CD8-positive, alpha-beta T cell (primary cell): ENCODE measurements at places on chromosomes 3 and 15.
A peak's percentile ranks its signal among the peaks of the same experiment; 100 is the strongest.

DNA sequence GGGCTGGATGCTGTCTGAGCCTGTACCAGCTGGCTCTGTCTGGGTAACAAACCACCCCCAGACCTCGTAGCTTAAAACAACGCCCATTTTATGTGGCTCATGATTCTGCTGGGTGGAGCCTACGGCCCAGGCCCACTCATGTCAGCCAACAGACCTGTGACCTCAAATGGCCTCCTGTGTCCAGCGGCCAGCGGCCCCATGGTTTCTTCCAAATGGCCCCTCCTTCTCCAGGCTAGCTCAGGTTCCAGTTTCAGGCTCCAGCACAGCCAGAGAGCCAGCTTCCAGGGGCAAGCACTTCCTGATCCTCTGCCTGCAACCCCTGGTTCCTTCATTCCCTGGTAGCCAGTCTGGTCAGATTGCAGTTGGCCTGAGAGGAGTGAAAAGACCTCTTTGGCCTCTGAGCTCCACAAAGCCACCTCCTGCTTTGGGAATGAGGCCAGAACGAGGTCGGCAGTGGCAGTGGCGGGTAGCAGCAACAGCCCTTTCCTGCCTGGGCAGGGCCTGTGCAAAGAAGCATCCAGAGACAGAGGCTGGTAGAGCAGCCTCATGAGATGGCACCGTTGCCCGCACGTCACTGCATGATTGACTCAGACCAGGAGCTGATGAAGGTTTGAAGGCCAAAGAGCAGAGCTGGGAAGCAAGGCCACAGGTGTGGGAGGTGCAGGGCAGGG is 21.0 kb upstream of the PLXNA1 start:
- DNase-seq = no peak

GRCh38 chr3:6097556-6097955 is 763.4 kb upstream of the GRM7 start:
- DNase-seq = no peak

DNA sequence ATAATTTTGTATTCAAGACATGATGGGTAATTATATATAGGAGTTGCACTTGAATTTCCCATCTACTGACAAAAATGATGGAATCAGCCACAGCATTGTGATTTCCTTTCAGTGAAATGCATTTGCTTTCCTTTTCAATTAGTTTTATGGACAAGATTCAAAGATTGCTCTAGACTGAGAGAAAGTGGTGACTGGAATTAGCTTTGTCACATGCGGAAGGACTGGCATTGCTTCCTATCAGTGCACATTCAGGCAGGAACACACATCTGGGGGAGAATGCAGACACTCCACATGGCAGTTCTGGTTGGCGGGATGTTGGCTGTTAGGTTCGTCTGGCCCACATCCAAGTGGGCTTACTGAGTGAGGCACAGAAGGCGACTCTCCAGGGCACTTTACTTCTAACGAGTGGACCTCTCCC is 399.3 kb upstream of the RGMA start:
- DNase-seq = no peak

GRCh38 chr3:74479915-74480314 is 134.5 kb downstream of the CNTN3 start:
- DNase-seq = no peak

DNA sequence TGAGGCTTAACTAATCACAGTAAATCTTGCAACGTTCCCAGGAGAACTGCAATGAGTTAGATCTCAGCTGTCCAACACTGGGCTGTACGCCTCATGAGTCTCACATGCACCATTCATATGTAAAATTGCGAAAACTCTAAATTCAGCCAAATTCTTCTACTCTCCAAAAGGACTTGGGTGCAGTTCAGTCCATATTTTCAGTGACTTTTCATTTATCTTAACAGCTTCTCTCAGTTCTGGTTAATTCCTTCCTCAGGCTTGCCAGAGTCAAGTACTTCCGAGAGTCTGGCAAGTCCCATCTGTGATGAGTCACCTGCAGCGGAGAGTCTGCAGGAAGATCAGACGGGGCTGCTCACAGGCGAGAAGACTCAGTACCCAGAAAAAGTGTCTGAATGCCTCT is 11.5 kb downstream of the CCDC80 start:
- DNase-seq = no peak

DNA sequence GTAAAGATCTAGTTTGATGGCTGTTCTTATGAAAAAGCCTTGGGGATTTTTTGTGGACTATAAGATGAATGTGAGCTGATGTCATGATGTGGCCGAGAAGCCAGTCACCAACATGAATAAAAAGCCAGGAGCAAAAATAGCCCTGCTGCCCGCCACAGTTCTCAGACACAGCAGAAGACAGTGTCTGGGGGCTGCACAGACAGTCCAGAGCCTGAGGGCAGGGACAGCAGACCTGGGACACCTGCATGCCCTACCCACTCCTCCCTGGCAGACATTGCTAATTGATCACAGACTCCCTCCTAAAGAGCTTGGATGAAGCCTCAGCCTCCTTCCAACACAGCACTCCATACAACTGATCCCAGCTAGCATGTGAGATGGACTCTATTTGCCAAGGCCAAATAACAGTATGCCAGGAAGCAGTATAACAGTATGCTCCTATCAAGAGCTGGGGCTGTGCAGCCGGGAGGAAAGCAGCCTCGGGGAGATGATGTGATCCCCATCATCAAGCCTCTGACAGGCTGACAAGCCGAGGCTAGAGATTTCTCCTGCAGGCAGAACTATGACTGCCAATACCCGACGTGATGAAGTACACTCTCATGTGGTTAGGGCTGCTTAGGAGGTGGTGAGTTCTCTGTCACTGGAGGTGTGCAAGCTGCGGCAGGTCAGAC is 105.4 kb upstream of the RPL32 start:
- DNase-seq = no peak

DNA sequence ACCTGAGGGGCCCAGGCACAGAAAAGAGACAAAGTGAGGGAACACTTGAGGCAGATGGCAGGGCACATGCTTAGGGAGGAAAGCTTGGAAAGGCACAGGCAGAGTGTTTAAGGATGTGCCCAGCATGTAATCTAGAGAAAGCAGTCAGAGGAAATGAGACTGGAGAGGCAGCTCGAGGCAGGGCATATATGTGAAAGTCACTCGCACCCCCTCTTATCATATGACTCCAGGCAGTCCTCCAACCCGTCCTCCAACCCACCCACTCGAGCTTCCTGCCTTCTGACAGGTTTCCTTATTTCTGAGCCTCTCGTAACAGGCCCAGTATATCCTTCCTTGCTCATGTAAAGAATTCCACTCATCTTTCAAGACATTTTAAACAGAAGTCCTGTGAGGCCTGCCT is 294.0 kb downstream of the SOX2 start:
- DNase-seq = no peak

DNA sequence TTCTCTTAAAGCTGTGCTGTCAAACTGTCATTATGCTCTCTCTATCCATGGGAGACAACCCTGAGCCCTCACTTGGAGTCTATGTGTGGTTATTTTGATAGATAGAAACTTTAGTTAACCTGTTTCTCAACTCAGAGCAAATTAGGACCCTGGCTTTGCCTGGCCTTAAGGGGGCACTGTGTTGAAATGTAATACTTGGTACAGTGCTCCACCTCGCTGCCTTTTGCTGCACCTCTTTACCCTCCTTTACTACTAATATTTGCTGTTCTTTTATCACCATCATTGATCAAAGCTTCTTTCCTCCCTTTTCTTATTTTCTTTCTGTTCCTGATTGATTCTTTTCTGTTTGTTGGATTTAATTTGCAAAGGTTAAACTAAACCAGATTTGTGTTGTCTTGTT is 34.3 kb downstream of the STT3B start:
- DNase-seq = peak; percentile 38

- no peak for DNase-seq
Measured at GRCh38 chr15:43901495-43901894, 74.7 kb downstream of the WDR76 start.

- no peak for DNase-seq
Measured at GRCh38 chr3:22451501-22451900, 700.5 kb upstream of the ZNF385D start.

DNA sequence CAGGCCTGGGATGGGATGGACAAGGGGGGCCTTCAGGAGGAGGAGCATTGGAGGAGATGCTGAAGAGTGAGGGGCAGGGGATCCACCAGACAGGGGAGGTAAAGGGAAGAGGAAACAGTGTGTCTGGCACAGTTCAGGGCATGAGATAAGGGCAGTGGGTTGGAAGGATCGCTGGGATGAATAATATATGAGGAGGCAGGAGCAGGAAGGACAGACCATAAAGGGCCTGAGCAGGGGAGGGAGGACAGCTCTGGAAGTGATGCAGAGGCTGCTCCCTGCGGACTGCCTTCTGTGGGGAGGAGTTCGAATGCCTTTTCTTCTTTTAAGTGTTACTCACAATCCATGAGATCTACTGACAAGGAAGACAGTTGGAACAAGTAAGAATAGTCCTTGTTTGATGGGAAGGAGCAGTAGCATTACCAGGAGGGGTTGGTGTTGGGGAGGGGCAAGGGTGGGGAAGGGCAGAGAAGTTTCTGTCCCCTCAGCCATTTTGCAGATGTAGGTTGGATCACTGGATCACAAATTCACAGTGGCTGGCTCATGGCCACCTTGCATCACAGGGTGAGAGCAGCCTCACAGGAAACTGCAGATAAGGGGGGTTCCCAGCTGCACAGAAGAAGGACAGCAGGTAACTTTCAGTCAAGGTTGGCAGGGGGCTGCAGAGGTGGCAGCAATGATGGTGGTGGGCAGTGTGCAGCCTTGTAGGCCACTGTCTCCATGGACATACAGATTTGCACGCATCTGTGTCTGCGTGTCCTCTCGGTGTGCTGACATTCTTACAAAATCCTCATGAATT is 91.9 kb upstream of the SNRPN start:
- DNase-seq = no peak

DNA sequence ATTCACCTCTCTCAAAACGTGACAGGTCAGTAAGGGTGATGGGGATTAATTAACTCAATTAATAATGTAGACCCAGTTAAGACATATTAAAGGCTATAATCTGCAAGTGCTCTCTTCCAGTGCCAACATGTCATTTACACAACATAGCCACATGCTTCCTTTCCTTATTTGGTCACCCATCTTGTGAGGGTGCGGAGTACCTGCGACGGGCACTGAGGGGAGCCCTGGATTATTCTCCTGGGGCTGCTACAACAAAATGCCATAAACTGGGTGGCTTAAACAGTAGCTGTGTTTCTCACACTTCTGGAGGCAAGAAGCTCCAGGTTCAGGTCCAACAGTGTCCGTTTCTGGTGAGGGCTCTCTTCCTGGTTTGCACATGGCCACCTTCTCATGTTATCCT is 157.4 kb upstream of the LRTM1 start:
- no peak for DNase-seq

DNA sequence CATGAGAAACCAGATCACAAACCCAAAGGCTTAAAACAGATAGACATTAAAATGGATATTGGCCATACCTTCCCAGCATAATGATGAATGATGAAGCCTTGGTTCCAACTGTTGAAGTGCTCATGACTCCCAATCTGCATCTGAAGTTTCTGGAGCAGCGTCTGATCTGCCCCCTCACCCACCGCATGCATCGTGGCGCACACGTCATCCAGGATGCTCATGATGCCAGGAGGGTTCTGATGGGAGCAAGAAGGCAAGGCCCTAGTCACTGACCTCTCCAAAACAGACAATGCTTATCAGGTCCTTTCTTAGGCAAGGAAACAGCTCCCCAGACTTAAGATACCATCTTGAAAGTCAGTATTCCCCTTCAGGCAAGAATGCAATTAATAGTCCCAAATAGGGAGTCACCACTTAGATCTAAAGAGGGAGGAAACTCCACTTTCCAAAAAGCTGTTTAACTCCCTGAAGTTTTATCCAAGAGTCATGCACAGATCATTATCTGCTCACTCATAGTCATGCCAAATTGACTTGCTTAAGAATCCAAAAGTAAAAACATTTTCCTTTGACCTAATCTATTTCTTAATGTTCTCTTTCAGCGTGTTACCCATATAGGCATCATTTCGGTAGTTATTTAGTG is 2.1 kb downstream of the LDHAL6B start:
- no peak for DNase-seq

DNA sequence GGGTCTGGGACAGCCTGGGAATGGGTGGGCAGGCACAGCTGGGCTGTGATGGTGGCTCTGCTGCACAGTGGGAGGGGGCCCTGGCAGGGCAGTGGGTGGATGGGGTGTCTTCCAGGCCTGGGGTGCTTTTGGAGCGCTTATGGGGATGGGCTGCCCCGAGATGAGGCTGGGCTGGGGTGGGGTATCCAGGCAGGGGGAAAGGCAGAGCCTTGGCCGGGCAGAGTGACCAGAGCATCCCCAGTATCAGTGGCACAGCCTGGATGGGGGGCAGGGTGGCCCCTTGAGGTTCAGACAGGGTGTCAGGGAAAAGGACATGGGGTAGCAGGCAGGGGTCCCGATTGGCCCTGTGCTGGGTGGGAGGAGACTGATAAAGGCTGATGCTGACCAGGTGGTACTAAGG is 26.6 kb downstream of the HDAC11 start:
- no peak for DNase-seq

DNA sequence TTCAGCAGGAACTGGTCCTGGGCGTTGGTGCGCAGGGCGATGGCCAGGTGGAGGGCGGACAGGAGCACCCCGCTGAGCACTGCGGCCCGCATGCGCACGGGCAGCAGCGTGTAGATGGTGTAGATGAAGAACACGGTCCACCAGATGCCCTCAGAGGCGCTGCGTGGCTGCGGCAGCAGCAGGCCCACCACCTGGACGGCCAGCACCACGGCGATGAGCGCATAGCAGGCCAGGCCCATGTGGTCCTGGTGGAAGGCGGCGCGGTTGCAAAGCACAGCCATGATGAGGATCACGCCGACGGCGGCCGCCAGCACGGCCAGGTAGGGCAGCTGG is 1.5 kb downstream of the ADCY5 start:
- no peak for DNase-seq

- no peak for DNase-seq
Measured at GRCh38 chr3:192215-192929, 4.2 kb upstream of the CHL1 start.

DNA sequence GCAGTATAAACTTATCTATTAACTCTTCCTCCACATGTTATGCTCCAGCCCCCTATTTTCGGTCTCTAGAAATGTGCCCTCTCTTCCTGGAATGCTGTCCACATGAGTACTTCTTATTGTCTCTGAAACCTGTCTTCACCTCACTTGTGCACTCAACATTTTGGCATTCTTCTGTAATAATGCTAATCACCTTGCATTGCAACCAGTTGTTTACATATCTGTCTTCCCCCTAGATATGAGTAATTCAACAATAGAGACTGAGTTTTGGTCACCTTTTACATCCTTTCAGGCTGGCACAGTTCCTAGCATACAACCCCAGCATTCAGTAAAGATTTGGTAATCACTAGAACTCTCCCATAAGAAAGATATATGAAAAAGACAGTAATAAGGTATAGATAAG is 17.2 kb downstream of the CCDC80 start:
- no peak for DNase-seq

- DNase-seq = no peak
Measured at GRCh38 chr15:50135031-50135551, 16.1 kb upstream of the ATP8B4 start.

GRCh38 chr15:64456634-64457108 is 3.7 kb upstream of the ZNF609 start:
- DNase-seq = no peak
